ENCODE measurements at places on chromosomes 7 and 10.

DNA sequence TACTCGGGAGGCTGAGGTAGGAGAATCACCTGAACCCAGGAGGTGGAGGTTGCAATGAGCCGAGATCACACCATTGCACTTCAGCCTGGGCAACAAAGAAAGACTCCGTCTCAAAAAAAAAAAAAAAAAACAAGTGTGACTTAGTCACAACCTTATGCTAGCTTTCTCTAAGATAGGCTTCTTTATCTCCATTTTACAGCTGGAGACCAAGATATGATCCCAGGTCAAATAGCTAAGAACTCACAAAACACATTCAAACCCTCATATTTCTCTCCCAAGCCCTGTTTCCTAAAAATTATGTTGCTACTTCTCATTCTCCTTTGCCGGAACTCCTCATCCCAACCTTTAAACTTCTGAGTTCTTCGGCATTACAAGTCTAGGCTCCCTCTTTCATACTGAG, 13.0 kb upstream of the DHTKD1 start:
- DNase-seq = no peak

DNA sequence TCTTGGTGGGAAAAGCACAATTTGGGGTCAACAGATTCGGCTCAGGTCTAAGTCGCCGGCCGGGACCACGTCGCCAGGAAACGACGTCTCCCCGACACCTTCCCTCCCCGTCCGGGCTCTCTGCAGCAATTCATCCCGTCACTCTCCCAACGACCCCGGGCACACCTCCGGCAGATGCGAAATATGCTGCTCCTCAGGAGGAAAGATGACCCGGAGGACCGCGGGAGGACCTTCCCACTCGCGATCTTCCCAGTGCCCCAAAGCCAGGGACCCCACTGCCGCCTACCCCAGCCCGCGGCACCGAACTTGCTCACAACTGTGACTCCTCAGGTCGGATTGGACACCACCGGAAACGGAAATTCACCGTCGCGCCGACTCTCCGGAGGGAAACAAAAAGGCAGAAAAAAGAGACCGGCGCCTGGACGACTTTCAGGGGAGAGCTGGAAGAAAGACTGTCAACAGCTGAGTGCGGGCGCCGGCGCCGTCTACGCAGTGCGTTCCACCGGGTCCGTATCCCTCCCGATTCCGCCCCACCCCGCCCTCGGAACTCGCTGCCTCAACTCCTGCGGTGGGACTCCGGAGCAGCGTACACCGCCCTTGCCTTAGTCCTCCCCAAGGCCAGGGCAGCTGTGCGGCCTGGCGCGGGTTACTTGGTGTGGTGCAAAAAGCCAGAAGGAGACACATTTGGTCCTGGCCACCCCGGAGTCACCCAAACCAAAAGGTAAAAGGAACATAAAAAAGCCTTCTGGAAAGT, 13.8 kb upstream of the SEC24C start:
- DNase-seq = peak; percentile 93

DNA sequence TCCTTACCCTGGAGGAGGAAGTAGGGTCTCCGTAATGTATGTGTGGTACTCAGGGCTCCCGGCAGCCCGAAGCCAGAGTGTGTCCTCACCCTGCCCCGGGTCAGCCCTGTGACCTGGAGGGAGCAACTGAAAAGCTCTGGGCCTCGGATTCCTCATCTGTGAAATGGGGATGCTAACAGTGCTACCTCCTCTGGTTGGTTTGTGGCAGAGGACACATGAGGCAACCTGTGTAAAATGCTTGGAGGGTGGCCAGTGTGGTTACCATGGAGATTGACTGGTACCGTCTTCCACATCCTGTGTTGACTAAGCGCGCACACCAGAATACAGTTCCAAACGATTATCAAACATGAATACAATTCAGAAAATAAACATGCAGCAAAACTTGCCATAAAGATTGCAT, 163.8 kb upstream of the KLF6 start:
- DNase-seq = peak; percentile 95

DNA sequence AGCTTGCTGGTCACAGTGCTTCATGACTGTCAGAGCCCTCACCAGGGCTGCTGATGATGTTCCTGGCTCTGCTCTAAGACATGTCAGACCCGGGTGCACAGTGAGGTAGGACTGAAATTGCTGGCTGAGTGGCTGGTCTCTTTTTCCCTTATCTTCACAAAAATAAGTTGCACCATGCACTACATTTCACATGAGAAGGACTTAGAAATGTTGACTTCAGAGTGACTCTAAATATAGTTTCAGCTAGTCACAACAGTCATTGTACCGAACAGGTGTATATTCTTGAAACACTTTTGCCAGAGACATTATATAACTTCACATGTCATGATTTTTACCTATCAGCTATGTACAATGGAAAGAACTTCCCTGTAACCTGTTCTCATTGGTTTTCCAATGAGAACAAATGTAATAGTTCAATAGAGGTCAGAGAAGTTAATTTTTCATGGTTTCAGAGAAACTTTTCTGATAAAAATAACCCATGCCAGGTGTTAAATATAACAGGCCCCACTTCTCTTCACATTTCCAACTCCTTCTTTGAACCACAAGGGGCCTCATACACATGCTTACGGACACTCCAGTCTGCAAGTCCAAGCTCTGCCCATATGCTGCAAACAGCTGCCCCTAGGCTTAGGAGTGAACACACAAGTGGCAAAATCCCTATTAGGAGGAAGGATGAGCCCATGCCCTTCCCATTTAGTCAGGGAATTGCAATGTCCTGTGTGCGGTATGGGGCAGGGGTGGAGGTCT, 115.6 kb downstream of the CDK6 start:
- DNase-seq = no peak

- DNase-seq = no peak
These were observed 79.3 kb upstream of the NANOS1 start for GRCh38 chr10:118950190-118950680.

- DNase-seq = no peak
These were observed 6.3 kb downstream of the EN2 start for GRCh38 chr7:155464183-155464582.

DNA sequence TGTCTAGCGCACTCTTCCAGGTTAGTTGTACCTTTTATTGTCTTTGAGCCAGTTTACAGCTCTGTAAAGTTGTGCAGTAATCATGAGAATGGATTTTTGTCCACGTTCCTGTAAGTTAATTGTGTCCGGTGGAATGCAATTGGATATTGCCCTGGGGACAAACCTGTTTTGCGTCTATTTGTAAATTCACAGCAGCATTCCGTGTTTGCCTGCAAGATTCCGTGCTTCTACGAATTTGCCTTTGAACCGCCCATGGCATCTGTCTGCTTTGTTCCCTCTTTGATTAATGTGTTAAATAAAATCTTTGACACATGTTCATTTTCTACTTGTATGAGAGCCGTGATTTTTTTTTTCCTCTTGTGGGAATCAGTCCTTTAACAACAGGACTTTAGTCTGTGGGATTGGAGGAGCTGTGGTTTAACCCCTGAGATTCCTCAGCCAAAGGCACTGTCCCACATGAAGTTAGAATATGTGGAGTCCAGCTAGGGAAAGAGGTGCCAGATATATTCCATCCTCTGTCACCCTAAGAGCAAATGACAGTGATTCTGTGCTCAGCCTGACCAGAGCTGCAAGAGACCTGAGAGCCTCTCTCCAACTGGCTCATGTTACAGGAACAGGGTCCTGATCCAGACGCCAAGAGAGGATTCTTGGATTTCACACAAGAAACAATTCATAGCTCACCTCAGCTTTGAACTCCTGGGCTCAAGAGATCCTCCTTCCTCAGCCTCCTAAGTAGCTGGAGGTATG, 126.3 kb downstream of the COL26A1 start:
- DNase-seq = no peak

GRCh38 chr7:151399906-151400305, 9.9 kb downstream of the WDR86 start:
- no peak for DNase-seq

DNA sequence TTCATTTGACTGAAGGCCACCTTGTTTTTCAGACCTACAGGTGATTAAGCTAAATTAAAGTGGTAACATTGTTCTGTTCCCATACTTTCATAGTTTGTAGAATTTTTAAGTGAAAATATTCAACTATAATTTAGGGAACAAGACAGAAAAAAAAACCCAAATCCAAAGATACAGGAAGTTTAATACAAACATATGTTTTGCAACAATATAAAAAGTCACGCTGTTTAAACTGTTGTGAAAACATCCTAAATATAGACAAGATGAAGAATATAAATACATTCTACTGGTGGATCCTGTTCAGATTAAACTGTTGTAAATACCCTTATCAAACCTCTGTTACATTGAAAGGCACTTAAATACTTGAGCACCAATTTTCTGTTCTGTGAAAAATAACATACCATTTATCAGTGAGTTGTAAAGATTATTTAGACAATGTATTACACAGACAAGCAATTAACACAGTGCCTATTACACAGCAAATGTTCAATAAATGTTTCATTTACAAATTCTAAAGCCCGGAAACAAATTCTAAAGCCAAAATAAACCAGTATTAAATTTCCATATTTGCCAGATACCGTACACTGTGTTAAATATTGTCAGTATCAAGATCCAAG, 14.2 kb downstream of the ASZ1 start:
- no peak for DNase-seq

DNA sequence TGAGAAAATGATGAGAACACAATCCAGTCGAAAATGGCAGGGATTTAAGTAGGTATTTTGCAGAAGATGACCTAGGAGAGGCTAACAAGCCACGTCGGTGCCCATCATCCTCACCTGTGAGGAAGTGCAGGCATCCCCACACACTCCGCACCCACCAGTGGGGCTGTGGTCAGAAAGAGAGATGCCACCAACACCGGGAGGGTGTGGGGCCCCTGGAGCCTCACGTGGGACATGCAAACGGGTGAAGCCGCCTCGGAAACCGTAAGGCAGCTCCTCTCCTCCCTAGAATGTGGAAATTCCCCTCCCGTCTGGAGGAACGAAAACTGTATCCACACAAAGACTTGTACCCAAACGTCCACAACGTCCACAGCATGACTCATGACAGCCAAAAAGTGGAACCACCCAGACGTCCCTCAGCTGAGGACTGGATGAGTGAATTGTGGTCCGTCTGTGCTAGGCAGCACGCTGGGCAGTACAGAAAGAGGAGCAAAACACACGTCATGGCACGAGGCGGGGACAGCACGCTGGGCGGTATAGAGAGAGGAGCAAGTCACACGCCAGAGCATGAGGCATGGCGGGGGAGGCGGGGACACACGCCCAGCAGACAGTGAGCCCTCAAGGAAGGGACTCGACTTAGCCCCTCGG, 246.0 kb downstream of the ELFN1 start:
- DNase-seq = no peak

GRCh38 chr7:26237035-26237807, 35.7 kb downstream of the CBX3 start:
- no peak for DNase-seq

DNA sequence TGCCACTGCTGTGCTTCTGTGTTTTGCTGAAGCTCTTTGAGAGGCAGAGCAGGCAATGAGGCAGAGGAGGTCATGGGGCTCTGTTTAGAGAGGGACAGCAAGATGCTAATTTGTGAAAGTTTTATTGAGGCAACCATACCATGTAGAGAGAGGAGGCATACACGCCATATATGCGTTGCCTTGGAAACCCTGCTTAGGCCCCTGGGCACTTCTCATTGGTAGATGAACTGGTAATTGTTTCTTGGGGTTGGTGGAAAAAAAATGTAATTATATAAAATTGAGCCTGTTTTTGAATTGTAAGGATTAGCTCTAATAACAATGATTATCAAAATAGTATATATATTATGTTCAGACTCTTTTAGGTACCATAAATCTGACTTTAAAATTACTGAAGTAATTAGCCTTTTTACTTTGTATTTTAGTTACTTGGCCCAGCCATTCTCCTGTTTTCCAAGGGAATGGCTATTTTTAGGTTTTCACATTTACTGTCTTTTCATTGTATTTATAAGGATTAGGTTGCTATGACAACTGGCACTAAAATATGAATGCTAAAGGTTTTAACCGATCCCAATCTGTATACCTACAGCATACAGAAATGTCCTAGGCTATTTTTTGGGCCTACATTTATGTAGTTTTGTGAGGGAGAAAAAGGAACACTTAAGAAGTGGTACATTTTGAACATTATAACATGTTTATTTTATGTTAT, 52.4 kb downstream of the BZW2 start:
- DNase-seq = no peak

DNA sequence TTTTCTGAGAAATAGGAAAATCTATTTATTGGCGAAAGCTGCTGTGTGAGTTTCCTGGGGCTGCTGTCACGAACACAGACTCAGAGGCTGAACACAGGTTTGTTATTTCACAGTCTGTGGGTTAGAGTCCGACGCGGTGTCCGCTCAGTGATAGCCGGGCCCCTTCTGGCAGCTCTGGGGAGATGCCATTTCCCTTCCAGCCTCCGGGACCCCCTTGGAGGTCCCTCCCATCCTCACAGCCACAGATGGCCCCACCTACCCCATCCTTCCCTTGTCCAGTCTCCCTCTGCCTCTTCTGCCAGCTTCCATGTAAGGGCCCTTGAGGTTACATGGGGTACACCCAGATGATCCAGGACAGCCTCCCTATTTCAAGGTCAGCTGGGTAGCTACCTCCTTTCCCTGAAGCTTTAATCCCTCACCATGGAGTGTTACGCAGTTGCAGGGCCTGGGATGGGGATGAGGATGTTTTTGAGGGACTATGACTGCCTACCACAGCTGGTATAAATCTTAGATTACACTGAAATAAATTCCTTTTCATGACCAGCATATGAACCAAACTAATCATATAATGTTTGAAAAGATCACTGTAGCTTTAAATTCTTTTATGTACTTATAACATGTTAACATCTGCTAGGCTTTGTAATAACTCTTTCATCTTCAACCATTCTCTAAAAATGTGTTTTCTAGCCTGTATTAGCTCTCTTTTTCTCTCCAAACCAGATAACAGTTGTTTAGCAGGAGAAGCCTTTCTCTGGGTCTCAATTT, 98.5 kb downstream of the WDR37 start:
- DNase-seq = no peak

DNA sequence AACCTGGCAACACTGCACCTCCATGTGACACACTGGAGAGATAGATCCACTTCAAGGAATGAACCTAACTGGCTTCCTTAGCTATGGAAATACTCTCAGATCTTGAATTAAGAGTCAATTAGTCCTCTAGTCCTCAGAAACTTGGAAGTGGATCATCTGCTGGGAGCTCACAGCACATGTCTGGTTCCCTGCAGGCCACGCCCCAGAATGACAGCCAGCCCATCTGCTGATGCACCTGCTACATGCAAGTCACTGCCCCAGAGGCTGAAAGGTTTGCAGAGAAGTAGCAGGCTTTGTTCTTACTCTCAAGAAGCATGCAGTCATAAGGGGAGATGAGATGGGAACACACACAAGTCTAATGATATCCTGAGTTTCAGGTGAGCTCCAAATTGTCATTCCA, 275.9 kb downstream of the SKAP2 start:
- DNase-seq = no peak

DNA sequence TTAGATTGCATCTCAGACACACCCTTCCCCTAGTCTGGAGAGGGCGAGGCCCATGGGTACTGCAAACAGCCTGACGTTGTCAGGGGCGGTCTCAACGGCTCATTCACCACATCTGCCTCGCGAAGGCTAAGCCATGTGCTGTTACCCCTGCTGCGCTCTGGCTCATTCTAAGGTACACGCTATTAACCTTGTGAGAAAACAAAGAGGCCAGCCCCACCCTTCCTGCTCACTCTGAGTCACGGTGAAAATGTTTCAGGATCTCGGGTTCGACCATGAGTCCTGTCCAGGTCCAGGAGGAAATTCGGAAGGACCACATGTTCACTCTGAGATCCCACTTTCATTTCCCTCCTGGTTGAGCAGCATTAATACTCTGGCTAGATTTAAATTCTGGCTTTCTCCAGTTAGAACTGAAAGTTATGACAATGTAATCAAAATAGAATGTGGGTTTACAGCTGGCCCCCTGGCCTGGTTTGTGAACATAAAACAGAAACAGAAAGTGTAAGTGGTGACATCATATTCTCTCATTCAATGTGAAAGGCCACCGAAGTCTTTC, 55.2 kb downstream of the EGFR start:
- peak; percentile 62 for DNase-seq
